NCI-H1092 treated with DMSO at 0.1 percent for 48 hours (cell line): ENCODE measurements at places on chromosomes 13 and 19.

DNA sequence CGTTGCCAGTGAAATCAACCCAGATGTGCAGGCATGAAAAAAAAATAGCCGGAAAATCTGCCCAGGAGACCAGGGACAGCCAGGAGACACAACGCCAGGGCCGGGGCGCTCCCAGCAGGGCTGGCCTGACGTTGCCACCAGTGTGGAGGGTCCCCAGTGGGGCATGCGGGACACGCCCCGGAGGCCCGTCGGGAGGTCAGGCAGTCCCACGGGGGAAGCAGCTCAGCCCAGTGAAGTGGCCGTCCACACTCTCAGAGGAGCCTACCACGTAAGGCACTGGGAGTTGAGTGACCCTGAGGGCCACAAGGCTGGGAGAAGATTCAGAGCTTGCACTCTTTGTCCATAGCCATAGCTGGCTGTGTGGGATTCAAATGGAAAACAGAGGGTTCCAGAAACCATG is 53.2 kb upstream of the GAS6 start:
- DNase-seq: no peak

- DNase-seq: no peak
Observed at GRCh38 chr19:56084835-56085536, 36.1 kb downstream of the ZNF787 start.

- no peak for DNase-seq
Observed at GRCh38 chr13:83215627-83216026, 666.6 kb downstream of the SLITRK1 start.

GRCh38 chr13:79490824-79491223 is 9.9 kb downstream of the NDFIP2 start:
- no peak for DNase-seq

GRCh38 chr19:30722761-30723160 is 350.6 kb downstream of the ZNF536 start:
- no peak for DNase-seq
